ENCODE measurements at places on chromosomes 2 and 18.

GRCh38 chr2:218224186-218224585, 7.2 kb downstream of the ARPC2 start:
- no peak for DNase-seq

- DNase-seq = no peak
Measured at GRCh38 chr2:191215666-191216065, 29.5 kb upstream of the MYO1B start.

GRCh38 chr2:240783819-240784621, 36.0 kb downstream of the KIF1A start:
- no peak for DNase-seq

DNA sequence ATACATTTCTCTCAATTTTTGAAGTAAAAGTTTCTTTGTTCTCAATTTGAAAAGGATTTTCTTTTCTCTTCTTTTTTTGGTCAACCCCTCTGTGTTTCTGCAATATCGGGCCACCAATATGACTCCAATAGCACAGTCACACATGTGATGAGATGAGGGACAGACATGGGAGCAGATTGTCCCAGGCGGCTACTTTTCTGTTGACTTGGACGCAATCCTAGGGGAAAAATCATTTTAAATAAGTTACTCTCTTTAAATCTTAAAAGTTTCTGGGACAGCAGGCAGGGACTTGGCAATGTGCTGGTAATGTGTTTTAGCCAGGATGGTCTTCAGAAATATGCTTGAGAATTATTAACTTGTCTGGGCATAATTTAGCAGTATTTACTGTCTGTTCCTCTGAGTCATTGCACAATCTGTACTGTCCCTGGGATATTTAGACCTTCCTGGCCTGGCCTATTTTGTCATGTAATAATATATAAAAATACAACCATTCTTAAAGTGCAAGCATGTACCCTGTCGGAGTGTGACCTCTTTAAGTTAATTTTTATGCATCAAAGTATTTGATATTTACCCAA, 388.5 kb upstream of the FANCL start:
- no peak for DNase-seq

GRCh38 chr2:82819951-82820350, 1639.1 kb downstream of the SUCLG1 start:
- no peak for DNase-seq

GRCh38 chr2:121884511-121884921, 129.1 kb downstream of the TSN start:
- no peak for DNase-seq

- DNase-seq = no peak
Measured at GRCh38 chr18:26864658-26865057, 849 bp downstream of the AQP4 start.

GRCh38 chr2:30776831-30777635, 30.2 kb downstream of the CAPN13 start:
- no peak for DNase-seq

- no peak for DNase-seq
Measured at GRCh38 chr2:143150287-143150686, 21.1 kb downstream of the ARHGAP15 start.

DNA sequence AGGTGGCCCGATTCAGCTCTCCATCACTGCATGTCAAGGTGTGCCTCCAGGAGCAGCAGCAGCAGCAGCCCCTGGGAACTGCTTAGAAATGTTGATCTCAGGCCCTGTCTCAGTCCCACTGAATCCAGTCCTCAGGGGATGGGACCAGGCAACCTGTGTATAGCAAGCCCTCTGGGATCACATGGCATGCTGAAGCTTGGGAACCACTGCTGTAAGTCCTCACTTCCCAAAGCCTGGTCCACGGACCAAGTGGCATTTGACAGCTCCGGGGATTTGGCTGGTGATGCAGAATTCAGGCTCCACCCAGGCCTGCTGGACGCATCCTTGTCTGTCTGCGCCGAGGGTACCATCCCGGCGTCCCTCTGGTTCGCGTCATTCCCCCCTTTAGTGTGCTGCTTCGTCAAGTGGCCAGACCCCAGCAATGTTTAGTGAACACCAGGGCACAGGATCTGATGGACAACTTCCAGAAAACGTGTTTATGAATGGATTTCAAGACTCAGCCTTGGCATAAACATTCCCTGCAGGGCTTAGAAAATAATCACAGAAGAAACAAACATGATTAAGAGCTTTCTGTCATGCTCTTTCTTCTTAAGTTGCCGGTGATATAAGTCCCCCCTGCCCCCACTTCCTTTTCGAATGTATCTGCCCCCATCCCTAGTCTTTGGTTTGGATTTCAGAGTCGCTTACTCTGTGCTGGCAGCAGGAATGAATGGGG, 234.0 kb downstream of the GBX2 start:
- no peak for DNase-seq

- DNase-seq = no peak
Measured at GRCh38 chr2:70935468-70936164, at the start of gene ATP6V1B1. Gene ATP6V1B1 (plus strand): TSS chr2:70935900. CDS start chr2:70935955, 55 bp downstream.

- DNase-seq = no peak
Measured at GRCh38 chr2:95057535-95058370, 32.2 kb downstream of the MAL start.

GRCh38 chr18:68791801-68792200, 6.1 kb upstream of the CCDC102B start:
- DNase-seq = no peak

DNA sequence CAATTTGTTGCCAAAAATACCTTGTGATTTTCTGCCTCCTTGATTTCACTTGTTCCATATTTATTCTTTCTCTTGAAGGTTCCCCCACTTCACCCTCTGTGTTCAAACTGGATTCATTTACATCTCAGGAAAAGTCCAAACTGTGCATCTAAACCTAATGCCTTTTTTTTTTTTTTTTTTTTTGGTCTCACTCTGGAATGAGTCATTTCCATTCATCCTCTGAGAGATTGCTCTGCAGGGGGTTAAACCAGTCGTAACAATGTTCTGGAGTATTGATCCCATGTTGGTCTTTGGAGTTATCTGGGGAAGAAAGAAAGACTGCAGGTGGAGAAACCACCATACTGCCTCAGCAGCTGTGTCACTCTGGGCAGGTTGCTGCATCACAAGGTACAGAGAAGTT, 119.7 kb downstream of the TACR1 start:
- DNase-seq = no peak

DNA sequence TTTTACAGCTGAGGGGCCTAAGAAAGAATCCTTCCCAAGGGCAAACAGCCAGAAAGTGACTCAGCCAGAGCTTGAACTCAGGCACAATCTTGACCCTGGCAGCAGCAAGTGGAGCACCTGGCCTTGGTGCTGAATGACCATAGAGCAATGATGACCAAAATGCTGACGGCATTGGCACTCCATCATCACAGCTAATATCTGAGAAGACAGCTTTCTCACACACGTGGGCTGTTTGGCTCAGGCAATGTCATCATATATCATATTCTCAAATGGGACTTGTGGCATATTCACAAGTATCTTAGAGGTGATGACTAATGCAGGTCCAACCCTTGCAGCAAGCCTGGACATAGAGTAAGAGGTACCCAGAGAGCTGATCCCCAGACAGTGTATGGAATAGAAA, 443.9 kb upstream of the MYT1L start:
- no peak for DNase-seq

- DNase-seq = peak; percentile 26
Measured at GRCh38 chr2:119823734-119824334, 64.1 kb downstream of the PTPN4 start.

GRCh38 chr2:186256540-186256939, 229.5 kb upstream of the ZC3H15 start:
- DNase-seq = peak; percentile 68

- no peak for DNase-seq
Measured at GRCh38 chr2:236550701-236551465, 18.7 kb upstream of the ACKR3 start.

- peak; percentile 37 for DNase-seq
Measured at GRCh38 chr2:16525265-16525887, 140.3 kb downstream of the CYRIA start.
